ACHN (cell line): ENCODE measurements at places on chromosomes 1 and 21.
A peak's percentile ranks its signal among the peaks of the same experiment; 100 is the strongest.

DNA sequence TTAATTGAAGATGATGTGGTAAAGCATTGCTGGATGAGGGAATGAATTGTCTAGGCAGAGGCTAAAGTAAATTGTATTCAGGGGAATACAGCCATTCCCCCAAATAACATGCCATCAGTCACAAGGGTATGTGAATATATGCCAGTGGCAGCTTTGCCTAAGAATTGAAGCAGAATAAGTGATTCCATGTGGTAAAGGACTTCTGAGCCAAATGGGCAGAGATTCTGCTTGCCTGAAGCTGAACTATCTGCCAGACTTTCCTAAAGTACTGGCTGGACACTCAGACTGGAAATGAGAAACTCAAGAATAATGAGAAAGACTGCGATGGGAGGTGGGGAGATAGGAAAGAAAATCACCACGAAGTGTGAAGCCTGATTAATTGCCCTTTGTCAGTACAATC is 2.4 kb downstream of the LIX1L start:
- DNase-seq, result no peak

DNA sequence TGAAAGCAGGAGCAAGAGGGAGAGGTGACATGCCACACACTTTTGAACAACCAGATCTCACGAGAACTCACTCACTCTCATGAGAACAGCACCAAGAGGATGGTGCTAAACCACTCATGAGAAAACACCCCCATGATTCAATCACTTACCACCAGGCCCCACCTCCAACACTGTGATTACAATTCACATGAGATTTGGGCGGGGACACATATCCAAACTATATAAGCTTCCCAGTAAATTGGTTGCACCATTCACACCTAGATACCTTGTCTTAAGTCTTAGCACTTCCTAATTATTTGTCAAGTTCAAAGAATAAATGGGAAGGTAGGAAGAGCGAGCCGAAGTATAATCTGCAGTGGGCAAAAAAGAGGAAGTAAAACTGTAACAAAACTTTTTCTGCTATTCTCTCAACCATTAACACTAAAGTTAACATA is 34.3 kb downstream of the AMY1C start:
- DNase-seq, result no peak

DNA sequence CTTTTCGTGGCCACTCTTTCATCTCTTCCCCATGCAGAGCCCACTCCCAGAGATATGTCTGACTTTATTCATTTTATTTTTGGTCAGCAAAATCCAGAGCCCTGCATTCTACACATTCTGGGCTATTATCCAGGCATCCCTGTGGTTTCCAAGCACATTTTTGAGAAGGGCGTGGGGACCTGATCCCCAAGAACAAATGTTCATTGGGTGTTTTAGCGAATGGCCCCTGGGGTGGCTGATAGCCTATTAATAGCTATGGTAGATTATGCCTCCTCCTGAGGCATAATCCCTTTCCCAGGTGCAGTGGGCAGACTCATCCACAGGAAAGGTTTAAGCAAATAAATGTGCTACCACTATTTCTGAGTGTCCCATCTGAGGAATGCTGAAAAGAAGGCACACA is 511.8 kb upstream of the USP24 start:
- peak; percentile 14 for DNase-seq

DNA sequence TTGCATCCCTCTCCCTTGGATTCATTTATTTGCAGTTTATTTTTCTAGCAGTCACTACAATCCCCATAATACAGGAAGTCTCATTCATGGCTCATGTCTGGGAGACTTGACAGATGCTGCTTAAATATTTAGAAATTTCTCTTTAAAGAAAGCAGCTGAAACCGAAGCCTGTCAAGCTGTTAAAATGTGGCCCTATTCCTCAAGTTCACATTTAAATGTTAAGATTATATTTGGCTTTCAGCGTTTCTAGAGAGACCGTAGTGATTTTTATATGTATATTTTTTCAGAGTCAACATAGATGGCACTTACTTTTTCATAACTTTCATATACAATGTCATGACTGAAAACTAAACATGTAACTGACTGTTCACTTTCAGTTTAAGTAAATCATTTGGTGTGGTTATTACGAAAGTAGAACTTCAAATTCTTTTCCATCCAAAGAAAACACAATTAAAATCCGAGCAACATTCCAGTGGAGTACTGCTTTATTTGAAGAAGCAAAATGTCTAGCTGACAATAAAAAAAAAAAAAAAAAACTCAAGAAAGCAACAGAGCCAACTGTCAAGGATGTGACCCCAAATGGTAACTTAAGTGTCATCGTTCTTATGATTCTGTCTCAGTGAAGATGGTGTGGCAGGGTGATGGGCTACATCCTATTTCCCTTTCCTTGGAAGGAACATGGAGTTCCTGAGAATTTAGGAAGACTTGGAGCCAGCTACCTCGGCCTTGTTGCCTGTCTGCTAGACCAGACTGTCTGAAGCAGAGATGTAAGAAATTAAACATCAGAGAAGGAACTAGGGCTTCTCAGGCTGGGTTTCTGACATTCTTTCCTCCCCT is 37.8 kb downstream of the MIS18A start:
- no peak for DNase-seq

DNA sequence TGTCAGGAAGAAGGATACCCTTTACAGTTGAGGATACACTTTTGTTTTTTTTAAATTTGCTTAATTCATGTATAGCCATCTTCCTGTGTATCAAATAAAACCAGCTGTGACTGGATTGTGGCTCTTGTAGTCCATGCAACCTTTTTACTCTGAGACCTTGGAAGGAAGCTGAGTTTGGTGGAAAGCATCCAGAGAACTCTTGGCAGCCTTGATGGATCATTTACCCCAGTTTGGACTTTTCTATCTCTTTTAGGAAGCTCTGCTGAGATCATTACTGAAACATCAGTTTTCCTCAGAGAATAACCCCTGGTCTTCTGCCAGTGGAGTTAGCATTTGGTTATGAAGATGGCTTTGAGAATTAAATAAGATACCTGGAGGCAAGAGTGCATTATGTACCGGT is 21.2 kb upstream of the APOBEC4 start:
- no peak for DNase-seq

DNA sequence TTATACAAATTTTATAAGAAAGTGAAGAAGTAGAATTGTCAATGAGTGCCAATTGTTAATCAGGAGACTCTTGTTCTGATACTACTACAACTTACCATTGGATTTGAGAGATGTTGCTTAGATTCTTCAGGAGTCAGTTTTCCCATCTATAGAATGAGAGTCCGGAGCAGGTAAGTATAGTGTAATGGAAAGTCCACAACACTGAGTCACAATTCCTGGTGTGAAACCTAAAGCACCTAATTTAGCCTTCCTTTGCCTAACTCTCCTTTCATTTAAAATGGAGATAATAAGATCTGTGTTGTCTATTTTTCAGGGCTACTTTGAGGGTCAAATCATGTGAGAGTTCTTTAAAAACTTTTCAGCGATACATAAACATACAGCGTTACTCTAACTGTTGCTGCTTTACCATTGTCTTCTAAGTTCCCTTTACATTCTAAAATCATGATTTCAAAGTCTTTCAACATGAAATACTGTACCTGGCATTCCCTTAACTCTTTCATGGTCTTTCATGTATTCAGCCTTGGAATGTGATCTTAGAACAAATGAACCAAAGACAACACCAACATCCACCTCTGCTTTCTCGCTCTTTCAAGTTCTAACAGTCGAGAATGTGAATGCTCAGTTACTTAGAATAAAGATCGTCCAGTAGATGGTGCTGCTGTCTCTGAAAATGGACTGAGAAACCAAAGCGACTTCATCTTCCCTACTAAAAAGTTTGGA is 90.9 kb downstream of the SLC30A10 start:
- peak; percentile 65 for DNase-seq

GRCh38 chr1:85320371-85321131 is 44.1 kb upstream of the BCL10 start:
- DNase-seq, result peak; percentile 44

- DNase-seq, result no peak
These were observed 65.1 kb upstream of the ARHGAP29 start for GRCh38 chr1:94302497-94302896.

DNA sequence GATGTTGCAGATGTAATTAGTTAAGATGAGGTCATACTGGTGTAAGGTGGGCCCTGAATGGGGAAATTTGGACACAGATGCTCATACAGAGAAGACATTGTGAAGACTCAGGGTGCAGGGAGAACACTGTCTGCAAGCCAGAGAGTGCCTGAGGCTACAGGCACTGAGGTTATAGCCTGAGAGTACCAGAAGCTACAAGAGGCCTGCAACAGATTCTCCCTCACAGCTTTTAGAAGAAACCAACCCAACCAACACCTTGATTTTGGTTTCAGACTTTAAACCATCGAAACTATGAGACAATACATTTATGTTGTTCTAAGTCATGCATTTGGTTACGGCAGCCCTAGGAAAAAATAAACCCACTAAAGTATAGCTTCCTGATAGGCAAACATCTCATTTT is 321.7 kb upstream of the USP25 start:
- no peak for DNase-seq

DNA sequence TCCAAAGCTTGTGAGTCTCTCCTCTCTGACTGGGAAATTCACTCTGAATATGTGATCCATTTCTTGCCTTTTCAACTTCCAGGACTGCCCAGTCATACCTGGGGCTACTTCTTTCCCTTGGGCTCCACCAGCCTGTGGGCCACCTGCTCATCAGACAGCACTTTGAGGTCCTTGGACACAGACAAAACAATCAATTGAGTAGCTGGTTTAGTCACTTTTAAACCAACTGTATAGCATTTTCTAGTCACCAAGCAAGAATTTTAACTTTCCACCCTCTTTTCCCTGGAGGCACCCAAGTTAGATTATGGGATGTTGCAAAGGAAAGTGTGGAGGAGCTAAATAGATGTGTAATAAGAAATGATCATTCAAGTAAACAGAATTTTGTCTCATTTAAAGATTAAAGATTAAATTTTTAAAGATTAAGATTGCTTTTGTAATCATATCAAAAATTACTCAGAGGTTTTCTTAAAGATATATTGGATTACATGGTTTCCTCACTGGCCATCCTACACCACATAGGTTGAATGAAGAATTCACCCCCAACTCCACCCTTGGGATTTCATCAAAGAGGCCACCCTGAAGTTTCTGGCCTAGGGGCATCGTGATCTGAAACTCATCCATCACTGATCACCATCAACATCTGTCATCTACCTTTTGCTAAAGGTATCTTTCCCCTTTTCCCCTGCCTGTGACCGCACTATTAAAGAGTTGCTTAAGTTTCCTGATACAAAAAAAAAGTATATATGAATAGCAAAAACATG is 219.2 kb upstream of the NR5A2 start:
- no peak for DNase-seq

- no peak for DNase-seq
These were observed 368.9 kb downstream of the SEC16B start for GRCh38 chr1:177600936-177601335.

DNA sequence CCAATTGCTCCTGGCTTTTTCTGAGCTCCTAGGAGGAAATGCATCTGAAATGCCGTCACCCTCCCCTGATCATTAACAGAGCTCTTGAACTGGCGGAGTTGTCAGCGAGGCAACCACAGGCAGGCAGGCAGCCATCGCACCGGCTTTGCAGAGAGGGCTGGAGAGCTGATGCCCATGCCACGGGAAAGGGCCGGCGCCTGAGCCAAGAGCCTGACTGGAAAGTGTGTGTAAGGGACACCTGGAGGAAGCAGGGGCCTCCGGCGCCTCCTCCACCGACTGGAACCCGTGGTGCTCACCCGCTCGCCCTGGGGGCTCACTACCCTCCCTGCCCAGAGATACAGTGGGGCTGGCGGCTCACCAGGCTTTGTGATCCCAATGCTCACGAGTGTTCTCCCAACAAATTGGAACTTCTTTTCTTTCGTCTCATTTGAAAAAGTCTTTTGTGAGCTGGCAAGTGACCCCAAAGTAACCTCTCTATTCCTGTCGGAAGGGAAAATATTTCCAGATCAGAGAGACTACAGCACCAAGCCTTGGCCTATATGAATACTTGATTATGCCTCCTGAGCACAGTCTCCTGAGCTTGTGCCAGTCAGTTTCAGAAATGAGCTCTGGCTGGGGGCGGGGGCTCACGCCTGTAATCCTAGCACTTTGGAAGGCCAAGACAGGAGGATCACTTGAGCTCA is 97.7 kb upstream of the SLC25A33 start:
- DNase-seq, result peak; percentile 85

DNA sequence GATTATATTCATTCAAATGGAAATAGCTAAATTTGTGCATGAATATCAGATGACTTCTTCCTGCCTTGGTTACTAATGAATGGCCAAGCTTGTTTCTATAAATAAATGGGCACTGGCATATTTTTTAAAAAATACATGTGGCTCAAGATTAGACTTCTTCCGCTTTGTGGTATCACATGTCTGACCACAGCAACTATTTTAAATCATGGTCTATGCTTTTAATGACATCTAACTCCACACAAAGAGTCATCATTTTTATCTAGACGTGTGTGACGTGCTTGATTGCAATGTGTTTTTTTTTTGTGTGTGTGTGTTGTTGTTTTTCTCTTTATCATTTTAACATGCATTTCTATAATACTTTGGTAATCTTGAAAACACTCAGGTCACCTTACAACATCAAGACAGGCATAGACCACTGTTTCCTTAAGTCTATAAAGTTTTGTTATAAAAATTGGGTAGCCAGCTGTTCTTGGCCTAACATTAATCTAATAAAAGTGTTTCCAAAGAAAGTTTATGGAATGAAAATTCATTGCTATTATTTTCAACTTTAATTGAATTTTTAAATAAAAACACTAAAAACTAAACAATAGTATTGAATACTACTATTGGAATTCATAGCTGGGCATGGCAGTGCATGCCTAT is 29.5 kb downstream of the RGS1 start:
- no peak for DNase-seq

GRCh38 chr1:231049121-231049979 is 9.3 kb upstream of the FAM89A start:
- DNase-seq, result no peak

DNA sequence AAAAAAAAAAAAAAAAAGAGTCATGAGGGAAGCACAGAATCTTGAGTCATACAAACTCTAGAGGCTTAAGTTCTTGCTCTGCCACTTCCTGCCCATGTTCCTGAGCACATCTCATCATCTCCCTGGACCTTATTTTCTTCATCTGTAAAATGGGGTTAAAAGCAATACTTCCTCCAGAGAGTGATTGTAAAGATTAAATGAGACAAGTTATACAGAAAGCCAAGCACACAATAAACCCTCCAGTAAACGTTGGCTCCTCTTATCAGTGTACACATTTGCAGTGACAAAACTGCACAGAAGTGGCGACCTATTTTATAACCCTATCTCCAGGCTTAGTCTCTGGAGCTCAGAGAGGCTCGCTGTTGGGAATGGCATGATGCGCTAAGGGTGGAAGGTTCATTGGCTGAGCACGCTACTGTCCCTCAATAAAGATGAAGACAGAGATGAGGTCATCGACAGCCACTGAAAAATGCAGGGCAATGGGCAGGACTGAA is 82.1 kb downstream of the RRAGC start:
- no peak for DNase-seq
